ENCODE measurements at places on chromosomes 3 and 15. TPM values are rescaled to one million over a fixed set of nuclear protein-coding genes. Genes with fewer than 3 reads are reported as not detected.

MEGF11 gene
- total RNA-seq: not detected

CEP19 gene
- 1.3 TPM for total RNA-seq

CCK gene
- total RNA-seq: not detected

SI gene
- not detected for total RNA-seq

CKMT1A gene
- total RNA-seq: not detected

SLC28A2 gene
- total RNA-seq: not detected

PRR20G gene
- not detected for total RNA-seq

SEMA5B gene
- not detected for total RNA-seq

SLC38A3 gene
- total RNA-seq: not detected

GHRL gene
- 0.33 TPM for total RNA-seq

USP4 gene
- 27.6 TPM for total RNA-seq

CHRD gene
- total RNA-seq: under 0.01 TPM

ZNF660 gene
- 1.4 TPM for total RNA-seq

BOC gene
- total RNA-seq: not detected

PTPRG gene
- 47.4 TPM for total RNA-seq

CIB2 gene
- 2.9 TPM for total RNA-seq

SERINC4 gene
- not detected for total RNA-seq

CIDEC gene
- total RNA-seq: not detected

Data from vein endothelial cell (primary cell).